ENCODE measurements at places on chromosomes 3 and 15.

DNA sequence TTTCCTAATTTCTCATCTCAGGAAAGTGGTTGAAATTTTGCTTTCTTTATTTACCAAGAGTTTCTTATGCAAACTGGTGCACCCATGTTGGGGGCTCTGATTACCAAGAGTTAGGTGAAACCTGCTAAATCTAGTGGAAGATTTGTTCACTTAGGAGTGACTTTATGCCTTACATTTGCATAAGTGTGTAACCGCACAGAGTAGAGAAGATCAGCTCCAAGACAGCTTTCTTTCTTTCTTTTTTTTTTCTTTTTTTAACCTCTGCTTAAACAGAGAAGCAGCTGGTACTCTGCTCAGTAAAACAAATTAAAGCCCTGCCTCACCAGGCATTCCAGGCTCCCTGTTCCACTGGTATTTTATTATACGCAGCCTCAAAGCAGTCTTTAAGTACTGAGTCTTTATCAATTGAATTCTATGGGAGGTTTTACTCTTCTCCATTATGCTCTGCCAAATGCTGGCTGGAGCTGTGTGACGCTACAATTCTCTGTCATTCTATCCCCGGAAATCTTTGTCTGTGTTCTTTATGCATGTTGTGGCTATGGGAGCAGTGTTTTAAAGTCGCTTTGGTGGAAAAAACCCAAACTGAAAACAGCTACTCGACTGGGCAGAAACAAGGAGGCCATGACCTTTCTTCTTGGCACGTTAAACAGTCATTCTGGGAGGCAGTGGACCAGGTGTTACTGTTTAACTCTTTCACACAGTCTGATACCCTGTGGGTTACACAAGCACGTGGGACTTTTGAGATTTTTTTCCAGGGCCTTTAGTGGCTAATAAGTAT is 55.2 kb upstream of the GBE1 start:
- DNase-seq: peak; percentile 44

DNA sequence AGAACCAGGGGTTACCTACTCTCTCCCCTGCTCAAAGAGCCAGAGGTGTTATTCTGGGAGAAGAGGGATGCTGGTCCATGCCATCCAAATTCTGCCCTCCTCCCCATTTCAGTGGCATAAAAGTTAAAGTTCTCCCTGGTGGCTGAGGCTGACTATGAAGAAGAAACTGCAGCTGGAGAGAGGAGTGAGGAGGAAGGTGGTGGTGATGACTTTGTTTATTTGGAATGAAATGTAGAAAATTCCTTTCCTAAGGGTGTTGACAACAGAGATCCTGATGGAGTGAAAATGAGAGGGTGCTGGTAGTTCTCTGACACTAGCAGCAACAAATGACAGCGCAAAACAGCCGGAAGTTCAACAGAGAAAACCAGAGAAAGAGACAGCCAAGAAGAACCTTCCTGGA is 100.4 kb downstream of the PCCB start:
- no peak for DNase-seq

GRCh38 chr15:62165104-62165792 is at the start of gene C2CD4B:
Gene C2CD4B, minus strand, starts transcription at chr15:62165285. Its CDS starts 301 bp downstream, at chr15:62164984.
- no peak for DNase-seq

- DNase-seq: peak; percentile 38
Observed at GRCh38 chr3:61561374-61562041, at the start of gene PTPRG. Gene PTPRG, plus strand, starts transcription at chr3:61561571. Its CDS starts 717 bp downstream, at chr3:61562288.

GRCh38 chr3:37221407-37221806 is 47.0 kb upstream of the LRRFIP2 start:
- no peak for DNase-seq

DNA sequence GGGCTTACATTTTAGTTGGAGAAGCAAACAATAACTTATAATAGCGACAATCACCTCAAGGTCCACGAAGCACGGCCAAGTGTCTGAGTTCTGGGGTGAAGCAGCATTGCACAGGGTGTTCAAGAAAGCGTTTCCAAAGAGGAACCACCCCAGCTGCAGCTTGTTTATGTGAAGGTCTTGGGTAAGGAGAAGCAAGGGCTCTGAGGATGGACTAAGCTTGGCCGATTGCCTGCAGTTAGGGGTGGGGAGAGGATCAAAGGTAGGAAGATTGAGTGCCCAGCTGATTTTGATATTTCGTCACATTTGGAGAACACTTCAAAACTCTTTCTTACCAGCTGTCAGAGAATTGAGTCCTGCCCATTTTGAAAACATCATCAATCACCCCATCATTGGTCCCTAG is 321.6 kb upstream of the DNAJC19 start:
- DNase-seq: no peak

- no peak for DNase-seq
Observed at GRCh38 chr3:25029820-25030219, 398.2 kb upstream of the RARB start.

DNA sequence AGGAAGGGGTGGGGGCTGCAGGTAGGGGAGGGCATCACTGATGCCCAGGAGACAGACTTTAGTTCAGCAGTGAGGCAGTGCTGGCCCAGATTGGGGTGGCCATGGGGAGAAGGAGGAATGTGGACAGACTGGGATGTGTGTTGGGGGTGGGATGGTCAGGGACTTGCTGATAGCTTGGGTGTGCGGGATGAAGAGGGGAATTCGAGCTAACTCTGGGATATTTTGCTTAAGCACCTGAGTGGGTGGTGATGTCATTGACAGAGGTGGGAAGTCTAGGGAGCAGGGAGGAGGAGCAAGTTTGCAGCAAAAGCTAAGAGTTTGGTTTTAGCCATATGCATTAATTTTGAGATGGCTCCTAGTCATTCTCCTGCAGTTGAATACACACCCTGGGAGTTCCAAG is 207.5 kb downstream of the RPLP1 start:
- no peak for DNase-seq

DNA sequence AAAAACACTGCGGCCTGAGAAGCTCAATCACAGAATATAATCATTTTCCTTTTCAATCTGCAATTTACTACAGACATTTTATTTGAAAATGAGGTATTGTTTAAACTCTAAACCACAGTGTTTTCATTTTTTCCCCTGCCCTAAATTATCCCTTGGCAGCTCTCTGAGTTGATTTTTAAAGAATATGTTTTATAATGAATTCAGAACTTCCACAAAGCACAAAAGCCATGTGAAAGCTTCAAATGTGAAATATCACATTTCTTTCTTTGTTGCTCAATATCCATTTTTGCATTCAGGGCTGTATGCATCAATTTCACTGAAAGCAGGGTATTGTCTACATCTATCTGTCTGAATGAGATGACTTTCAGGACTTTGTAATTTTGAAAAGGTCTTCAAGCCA is 813.6 kb upstream of the ALCAM start:
- DNase-seq: no peak

DNA sequence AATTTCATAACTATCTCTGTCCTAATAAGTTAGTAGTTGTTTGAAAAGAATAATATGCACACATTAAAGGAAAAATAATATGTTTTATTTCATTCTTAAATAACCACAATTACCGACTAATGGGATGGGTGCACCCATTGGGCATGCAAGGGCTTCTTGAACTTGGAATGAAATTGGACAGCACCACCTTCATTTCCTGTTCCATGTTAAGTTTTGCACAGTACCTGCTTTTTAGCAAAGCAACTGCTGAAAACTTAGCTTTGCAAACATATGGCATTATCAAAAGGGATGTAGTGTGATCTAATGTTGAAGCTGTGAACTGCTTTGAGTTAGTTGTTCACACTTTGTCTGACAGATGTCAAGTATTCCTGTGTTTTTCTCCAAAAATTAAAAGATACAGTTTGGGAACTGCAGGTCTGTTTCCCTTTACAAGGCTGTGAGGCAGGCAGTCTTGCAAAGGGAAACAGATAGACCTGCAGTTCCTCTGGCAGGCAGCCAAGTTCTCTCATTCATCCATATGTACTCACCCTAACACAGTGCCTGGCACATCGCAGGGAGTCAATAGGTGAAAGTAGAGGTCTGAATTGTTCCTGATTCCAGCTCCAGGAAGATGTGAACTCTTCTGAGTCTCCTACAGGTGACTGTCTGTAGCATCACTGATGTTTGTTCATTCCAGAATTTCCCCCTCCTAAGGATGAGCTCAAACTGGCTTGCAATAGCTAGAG is 64.3 kb upstream of the GOLGA8B start:
- no peak for DNase-seq

- no peak for DNase-seq
Observed at GRCh38 chr3:150739877-150740645, 22.9 kb downstream of the SIAH2 start.
